Smooth muscle cell of the umbilical artery (primary cell): ENCODE measurements at places on chromosomes 12 and 14. TPM values are rescaled to one million over a fixed set of nuclear protein-coding genes. Genes with fewer than 3 reads are reported as not detected.

The EXOC3L4 gene
- 0.59 TPM in 1 of 2 replicates, not detected in the other for total RNA-seq

The SDR9C7 gene
- total RNA-seq = not detected in 2 replicates

The CCDC197 gene
- total RNA-seq = not detected in 2 replicates

The WASHC4 gene
- 106 and 134 TPM in 2 replicates for total RNA-seq

The SMIM41 gene
- total RNA-seq = 0.23 TPM in 1 of 2 replicates, not detected in the other

The GPR65 gene
- under 0.01 and 0.05 TPM in 2 replicates for total RNA-seq

The TAS2R42 gene
- not detected in 2 replicates for total RNA-seq

The CACNA2D4 gene
- total RNA-seq = not detected in 2 replicates

The ADCY6 gene
- 56.7 and 65.7 TPM in 2 replicates for total RNA-seq

The GPRC5A gene
- 6.2 and 13.3 TPM in 2 replicates for total RNA-seq

The GCH1 gene
- 1.6 and 9.5 TPM in 2 replicates for total RNA-seq

The SIRT4 gene
- total RNA-seq = 0.69 and 2.7 TPM in 2 replicates
